AG08395 (cell line): ENCODE measurements at places on chromosomes 13 and 19.

- no peak for DNase-seq
Measured at GRCh38 chr19:55160986-55161365, 3.4 kb upstream of the TNNI3 start.

GRCh38 chr13:32791545-32792172 lies 205.4 kb downstream of the PDS5B start:
- no peak for DNase-seq

DNA sequence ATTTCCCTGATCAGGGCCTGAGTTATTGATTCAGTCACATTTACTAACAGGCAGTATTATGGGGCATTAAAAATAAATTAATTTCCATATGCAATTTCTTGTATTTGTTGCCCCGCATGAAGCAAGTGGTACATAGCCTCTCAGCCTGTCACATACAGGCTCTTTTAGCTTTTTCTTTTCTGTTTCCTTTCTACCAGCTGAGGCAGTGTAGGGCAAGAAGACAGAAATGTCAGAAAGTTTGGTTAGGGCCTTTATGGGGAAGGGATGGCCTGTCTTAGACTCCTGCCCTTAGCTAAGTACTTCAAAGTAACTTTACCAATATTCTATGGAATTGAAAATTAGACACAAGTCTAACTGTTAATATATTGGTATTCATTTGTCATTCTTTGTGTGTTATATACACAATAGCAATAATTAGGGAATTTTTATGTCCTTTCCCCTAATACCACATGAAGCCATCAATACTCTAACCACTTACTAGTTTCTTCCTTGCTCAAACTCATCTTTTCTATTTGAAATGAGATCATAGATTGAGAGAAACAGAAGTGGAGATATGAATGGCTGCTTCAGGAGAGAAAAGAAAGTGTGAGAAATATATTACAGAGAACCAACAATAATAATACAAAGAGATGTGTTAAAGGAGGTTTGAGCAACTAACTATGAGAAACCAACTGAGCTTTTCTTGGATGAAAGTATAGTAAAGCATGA lies 669.6 kb downstream of the PCDH17 start:
- DNase-seq, result no peak

- no peak for DNase-seq
Measured at GRCh38 chr13:49225223-49226042, 5.3 kb downstream of the MLNR start.

- peak; percentile 26 for DNase-seq
Measured at GRCh38 chr19:45591004-45591637, 6.5 kb upstream of the OPA3 start.
